ENCODE measurements at places on chromosomes 6 and 20.

DNA sequence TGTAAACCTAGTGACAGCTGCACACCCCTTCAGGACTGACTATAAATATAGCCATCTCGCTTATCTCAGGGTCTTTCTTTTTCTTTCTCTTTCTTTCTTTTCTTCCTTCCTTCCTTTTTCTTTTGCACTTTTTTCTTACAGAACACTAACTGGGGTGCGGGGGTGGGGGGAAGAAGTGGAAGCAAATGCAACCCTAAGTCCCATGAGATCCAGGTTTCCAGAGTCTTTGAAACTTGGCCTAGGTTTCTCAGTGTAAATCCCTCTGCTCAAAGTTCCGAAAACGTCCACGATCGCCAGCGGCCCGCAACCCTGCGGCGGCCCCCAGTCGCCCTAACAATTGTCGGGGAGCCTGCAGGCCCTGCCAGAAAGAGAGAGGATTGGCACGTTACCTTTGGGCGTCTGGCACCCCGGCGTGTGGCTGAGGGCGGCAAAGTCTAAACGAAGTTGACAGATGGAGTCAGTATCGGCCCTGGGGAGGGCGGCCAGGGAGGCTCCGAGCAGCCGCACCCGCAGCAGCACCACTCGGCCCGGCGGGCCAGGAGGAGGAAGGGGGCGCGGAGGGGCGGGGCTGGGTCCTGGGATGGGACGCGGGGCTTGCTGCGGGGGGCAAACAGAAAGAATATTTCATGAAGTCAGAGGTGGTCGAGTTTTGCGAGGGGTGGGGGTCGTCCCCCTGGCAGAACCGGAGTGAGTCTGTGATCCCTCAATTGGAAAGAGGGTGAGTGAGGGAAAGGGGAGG is 577 bp upstream of the FOXF2 start:
- peak overlapping the region; percentile 68 for H3K4me3 ChIP-seq
- no peaks in the 10 kb centered on the region for H3K36me3 ChIP-seq
- H3K4me1 ChIP-seq, result peaks cover 26% of the 10 kb centered on the region
- peaks cover 70% of the 10 kb centered on the region for H3K27me3 ChIP-seq
- no peak overlapping the region for H3K27ac ChIP-seq

DNA sequence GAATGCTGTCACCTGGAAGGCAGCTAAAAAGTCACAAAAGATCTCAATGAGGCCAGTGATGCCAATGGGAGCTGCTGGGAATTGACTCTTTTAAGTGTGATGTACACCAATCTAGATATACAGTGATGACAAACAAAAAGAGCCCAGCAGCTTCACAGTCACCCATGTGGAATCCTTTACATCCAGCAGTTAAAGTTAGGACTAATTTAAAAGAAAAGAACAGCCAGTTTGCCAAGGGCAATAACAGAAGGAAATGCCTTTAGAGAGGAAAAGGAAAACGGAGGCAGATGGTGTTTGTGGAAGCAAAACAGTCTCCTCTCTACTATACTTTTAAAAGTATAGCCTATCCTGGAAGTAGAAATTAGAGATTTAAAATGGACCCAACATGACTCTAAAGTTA is 873.5 kb downstream of the EPHA7 start:
- no peaks in the 10 kb centered on the region for H3K36me3 ChIP-seq
- no peak for DNase-seq
- H3K4me1 ChIP-seq, result peaks cover 22% of the 10 kb centered on the region
- no peak overlapping the region for H3K4me3 ChIP-seq
- H3K27ac ChIP-seq, result no peak overlapping the region

GRCh38 chr6:160356074-160356744 is 8.0 kb downstream of the SLC22A3 start:
- no peak for DNase-seq
- H3K4me1 ChIP-seq, result no peaks in the 10 kb centered on the region

- H3K4me1 ChIP-seq, result peaks cover 11% of the 10 kb centered on the region
- peak overlapping the region; percentile 93 for H3K27ac ChIP-seq
- no peaks in the 10 kb centered on the region for H3K27me3 ChIP-seq
- peaks cover 1% of the 10 kb centered on the region for H3K36me3 ChIP-seq
- DNase-seq, result no peak
- no peak overlapping the region for H3K4me3 ChIP-seq
Observed at GRCh38 chr6:21033575-21034026, 499.3 kb downstream of the CDKAL1 start.

DNA sequence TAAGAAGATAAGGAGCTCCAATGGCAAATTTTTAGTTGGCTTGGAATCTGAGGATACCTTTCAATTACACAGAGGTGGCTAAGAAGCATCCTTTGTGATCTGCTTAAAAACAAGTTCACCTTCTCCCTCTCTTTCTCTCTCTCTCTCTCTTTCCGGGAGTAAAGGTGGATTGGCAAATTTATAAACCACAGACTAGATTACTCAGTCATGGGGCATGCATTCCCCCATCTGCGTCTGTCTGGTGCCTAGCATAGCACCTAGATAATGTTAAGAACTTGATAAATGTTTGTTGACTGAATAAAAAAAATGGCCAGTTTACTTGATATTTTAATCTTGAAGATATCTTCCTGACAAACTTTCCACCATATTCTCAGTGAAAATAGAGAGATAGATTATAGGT is 312.3 kb downstream of the CDC5L start:
- no peaks in the 10 kb centered on the region for H3K4me1 ChIP-seq
- no peak overlapping the region for H3K27ac ChIP-seq
- no peaks in the 10 kb centered on the region for H3K36me3 ChIP-seq
- no peak overlapping the region for H3K4me3 ChIP-seq

DNA sequence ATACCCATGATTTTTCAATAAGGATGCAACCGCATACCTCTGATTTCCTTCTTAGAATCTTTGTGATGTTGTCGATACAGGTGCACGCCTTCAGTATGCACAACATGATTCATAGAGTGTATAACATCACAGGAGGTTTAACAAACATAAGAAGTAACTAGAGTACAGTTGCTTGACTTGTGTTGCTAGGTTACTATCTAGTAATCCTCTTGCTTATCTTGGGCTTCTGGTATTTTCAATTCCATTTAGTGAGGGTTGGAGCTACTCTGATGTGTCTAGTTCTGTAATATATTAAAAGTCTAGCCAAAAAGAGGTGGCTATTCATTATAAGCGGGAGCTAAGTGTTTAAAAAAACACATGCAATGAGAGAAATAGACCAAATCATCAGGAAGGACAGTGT is 85.5 kb upstream of the TENT5A start:
- H3K4me1 ChIP-seq, result peaks cover 20% of the 10 kb centered on the region
- no peaks in the 10 kb centered on the region for H3K27me3 ChIP-seq
- H3K4me3 ChIP-seq, result no peak overlapping the region
- DNase-seq, result no peak

- H3K27me3 ChIP-seq, result peaks cover 41% of the 10 kb centered on the region
- no peak overlapping the region for H3K27ac ChIP-seq
- H3K4me1 ChIP-seq, result no peaks in the 10 kb centered on the region
- H3K36me3 ChIP-seq, result peaks cover 2% of the 10 kb centered on the region
- no peak overlapping the region for H3K4me3 ChIP-seq
Observed at GRCh38 chr20:44398335-44398734, 42.8 kb downstream of the HNF4A start.

DNA sequence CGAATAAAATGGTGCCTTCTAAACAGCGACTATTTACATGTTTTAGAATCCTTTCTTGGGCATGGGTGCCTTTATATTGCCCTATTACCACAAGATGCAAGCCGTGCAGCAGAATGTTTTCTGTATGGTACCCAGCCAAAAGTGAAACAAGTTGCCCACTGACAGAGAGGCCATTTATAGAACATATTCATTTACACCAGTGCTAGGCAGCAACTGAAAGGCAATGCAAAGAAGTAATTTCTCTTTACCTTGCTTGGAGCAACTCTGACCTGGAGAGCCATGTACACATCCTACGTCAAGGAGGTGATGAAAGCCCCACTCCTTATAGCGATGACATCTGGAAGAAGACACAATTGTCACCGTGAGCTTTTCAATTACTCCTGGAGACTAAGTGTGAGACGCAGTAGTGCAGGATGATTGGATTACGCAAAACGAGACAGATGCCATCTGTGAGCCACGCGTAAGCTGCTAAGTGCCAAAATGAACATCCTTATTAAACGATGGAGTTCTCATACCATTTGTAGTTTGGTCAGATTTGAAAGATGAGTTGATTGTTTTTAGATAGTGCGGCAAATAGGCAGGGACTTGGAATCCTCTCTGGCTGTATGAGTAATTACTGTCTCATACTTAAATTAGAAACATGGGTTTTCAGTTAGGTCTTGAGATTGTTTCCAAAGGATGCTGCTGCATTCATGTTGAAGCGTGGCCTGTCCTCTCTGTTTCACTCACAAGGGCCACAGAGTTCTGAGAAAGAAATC is at the start of gene TMEM244:
Gene TMEM244 (minus strand): TSS at position 408 of the 758 bp plus-strand sequence. CDS start 127 bp downstream, at position 281.
- H3K27me3 ChIP-seq, result no peaks in the 10 kb centered on the region
- peak within 1 kb of the TSS; percentile 86 for H3K27ac ChIP-seq
- peaks cover 27% of the 10 kb centered on the region for H3K4me1 ChIP-seq
- H3K4me3 ChIP-seq, result no peak within 1 kb of the TSS
- H3K36me3 ChIP-seq, result no peaks in the 10 kb centered on the region

DNA sequence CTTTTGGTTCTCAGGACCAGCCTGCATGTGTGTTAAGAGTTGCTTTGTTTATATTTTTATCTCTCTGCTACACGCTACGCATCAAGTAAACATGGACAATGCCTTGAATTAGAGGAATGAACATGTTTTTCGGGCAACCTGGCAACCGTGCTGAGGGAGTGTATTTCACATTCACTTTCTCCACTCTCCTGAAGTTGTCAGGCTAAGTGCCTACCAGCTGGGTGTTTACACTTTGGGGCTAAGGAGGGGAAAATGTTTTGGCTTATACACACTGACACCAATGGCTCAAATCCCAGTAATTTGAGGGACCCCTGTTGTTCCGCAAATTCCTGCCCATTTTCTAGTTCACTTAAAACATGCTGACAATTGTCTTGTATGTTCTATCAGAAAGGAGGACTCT is 141.5 kb upstream of the PDE7B start:
- no peaks in the 10 kb centered on the region for H3K4me1 ChIP-seq
- no peak overlapping the region for H3K27ac ChIP-seq
- H3K36me3 ChIP-seq, result no peaks in the 10 kb centered on the region
- no peak overlapping the region for H3K4me3 ChIP-seq
- no peaks in the 10 kb centered on the region for H3K27me3 ChIP-seq
- no peak for DNase-seq

- H3K27me3 ChIP-seq, result no peaks in the 10 kb centered on the region
- H3K4me1 ChIP-seq, result peaks cover 15% of the 10 kb centered on the region
- no peak for DNase-seq
Observed at GRCh38 chr6:18102783-18103509, 19.5 kb downstream of the NHLRC1 start.

- no peaks in the 10 kb centered on the region for H3K36me3 ChIP-seq
- H3K4me3 ChIP-seq, result no peak overlapping the region
- peaks cover 45% of the 10 kb centered on the region for H3K4me1 ChIP-seq
- no peak overlapping the region for H3K27ac ChIP-seq
Observed at GRCh38 chr6:128242765-128243403, 277.5 kb downstream of the PTPRK start.

GRCh38 chr6:134347885-134348805 is 30.2 kb upstream of the SGK1 start:
- peaks cover under 1% of the 10 kb centered on the region for H3K36me3 ChIP-seq
- peak overlapping the region; percentile 81 for H3K27ac ChIP-seq
- H3K27me3 ChIP-seq, result no peaks in the 10 kb centered on the region
- H3K4me3 ChIP-seq, result no peak overlapping the region
- peaks cover 27% of the 10 kb centered on the region for H3K4me1 ChIP-seq
- DNase-seq, result no peak

- peaks cover 1% of the 10 kb centered on the region for H3K36me3 ChIP-seq
- DNase-seq, result no peak
- peaks cover 6% of the 10 kb centered on the region for H3K27me3 ChIP-seq
- no peak overlapping the region for H3K27ac ChIP-seq
- H3K4me3 ChIP-seq, result no peak overlapping the region
- H3K4me1 ChIP-seq, result peaks cover 15% of the 10 kb centered on the region
Observed at GRCh38 chr20:13683833-13684232, 45.1 kb upstream of the TASP1 start.

DNA sequence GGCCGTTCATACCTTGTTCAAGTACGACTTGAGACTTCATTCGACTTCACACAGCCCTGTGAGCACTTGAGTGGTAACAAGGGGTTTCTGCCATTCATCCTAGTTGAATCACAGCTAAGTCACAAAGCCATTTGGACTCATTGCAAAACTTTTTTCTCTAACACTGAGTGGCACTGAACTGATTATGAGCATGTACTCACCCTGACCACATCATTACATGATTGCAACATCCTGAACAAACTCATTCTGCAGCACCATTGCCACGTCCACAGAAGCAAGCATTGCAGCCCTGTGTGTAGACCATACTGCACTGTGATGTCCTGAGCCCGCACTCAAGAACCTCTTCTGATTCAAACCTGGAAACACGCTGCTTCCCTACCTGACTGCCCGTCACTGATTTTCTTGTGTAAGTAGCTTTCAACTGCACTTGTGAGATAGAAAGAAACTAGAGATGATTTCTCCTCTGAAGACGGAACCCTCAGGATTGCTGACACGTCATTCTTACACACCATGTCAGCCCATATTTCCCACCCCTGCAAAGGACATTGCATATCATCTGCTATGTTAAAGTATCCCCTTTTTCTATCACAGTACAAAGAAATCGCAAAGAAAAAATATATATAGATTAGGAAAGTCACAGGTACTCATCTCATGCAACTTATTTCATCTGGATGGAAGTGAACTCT is 81.6 kb downstream of the C6orf118 start:
- no peak for DNase-seq
- H3K36me3 ChIP-seq, result no peaks in the 10 kb centered on the region
- no peak overlapping the region for H3K4me3 ChIP-seq
- H3K4me1 ChIP-seq, result peaks cover 12% of the 10 kb centered on the region

GRCh38 chr6:107741191-107741680 is 82.9 kb downstream of the SCML4 start:
- H3K27me3 ChIP-seq, result peaks cover 24% of the 10 kb centered on the region
- no peak for DNase-seq
- no peaks in the 10 kb centered on the region for H3K4me1 ChIP-seq
- H3K27ac ChIP-seq, result no peak overlapping the region

DNA sequence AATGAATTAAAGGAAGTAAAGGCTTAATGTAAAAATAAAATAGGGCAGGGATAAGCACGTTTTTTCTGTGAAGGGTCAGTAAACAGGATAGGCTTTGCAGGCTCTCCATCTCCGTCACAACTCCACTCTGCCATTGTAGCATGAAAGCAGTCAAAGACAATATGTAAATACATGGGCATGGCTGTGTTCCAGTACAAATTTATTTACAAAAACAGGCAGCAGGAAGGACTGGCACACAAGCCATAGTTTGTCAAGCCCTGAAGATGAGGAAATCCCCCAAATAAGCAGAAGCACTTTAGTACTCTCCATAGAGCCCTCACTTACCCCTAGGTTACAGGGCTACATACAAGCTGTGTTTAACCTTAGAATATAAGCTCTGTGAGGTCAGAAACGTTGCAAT is 8.9 kb upstream of the FBXO9 start:
- no peaks in the 10 kb centered on the region for H3K27me3 ChIP-seq
- DNase-seq, result no peak
- peaks cover 27% of the 10 kb centered on the region for H3K4me1 ChIP-seq
- peaks cover 7% of the 10 kb centered on the region for H3K36me3 ChIP-seq

GRCh38 chr6:145626857-145627256 is 108.5 kb downstream of the EPM2A start:
- no peak overlapping the region for H3K27ac ChIP-seq
- no peak for DNase-seq
- no peaks in the 10 kb centered on the region for H3K4me1 ChIP-seq
- no peak overlapping the region for H3K4me3 ChIP-seq

GRCh38 chr6:26431258-26432172 is 8.8 kb upstream of the BTN3A3 start:
- H3K36me3 ChIP-seq, result peaks cover 38% of the 10 kb centered on the region
- no peaks in the 10 kb centered on the region for H3K27me3 ChIP-seq
- H3K4me1 ChIP-seq, result peaks cover 36% of the 10 kb centered on the region
- DNase-seq, result no peak
